ENCODE measurements at places on chromosomes 5 and 9.
A peak's percentile ranks its signal among the peaks of the same experiment; 100 is the strongest.

GRCh38 chr5:43920422-43920821 lies 317.4 kb downstream of the NNT start:
- no peak for DNase-seq

DNA sequence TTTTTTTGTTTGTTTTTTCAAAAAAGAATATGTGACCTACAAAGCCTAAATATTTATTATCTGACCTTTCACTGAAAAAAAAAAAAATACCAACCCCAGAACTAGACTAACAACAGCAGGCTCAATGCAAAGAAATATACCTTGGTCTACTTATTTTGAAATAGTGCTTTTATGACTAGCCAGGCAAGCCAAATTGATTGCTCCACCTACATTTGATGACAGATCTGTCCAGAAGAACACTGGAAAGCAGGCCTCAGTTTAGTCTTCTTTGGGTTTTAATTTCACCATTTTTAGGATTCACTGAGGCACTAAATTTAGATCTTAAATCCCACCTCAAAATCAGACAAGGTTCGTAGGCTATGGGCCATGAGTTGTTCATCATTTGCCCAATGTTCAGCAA lies 97.3 kb downstream of the PLPP1 start:
- DNase-seq, result no peak

- no peak for DNase-seq
Measured at GRCh38 chr5:1545805-1546355, 22.1 kb upstream of the LPCAT1 start.

GRCh38 chr5:72692231-72692637 lies 124.2 kb upstream of the TNPO1 start:
- no peak for DNase-seq

DNA sequence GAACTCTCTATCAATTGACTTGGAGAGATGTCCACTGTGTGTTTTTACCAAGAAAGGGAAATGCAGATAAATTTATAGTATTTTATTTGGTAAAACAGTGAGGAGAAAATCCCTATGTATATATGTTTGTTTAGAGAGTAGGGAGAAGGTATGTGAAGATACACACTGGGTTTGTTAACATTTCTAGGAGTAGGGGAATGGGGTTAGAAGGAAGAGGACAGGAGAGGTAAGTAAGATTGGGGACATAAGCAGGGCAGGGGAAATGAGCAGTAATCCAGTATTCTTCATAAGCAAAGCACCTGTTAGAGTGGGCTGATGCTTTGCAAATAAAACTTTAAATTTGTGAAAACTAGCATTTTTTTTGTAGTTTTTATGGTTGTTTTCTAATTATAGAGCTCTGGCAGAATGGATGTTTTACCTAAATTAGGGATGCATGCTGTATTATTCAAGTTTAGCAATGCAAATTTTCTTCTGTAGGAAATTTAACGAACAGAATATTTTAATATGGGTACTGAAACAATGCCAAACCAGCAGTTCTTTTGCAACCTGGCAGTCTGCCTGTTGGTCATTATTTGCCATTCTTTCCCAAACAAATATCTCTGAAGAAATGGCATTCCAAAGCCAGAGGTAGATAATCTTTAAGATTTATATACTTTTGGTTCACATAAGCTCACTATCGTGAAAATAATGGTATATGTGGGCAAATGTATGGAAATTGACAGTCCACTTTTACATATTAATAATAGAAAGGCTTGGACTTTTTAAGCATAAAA lies 19.4 kb upstream of the DCP2 start:
- no peak for DNase-seq

- DNase-seq, result no peak
Measured at GRCh38 chr9:74498621-74499095, 1.5 kb downstream of the RORB start.

DNA sequence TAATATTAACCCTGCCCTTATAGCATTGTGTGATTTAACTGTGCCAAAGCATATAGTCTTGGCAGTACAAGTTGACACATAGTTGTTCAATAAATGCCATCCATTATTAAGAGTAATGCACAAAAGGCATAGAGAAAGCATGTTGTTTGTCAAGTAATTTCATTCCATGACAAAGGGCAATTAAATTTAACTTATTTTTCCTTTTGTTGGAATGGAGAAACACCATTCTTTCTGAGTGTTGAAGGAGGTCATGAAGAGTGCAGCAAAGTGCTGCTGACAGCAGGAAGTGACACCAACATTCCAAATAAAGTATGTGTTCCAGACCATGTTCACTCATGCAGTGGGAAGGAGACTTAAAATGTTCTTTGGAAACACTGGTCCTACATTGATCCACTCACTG lies 29.1 kb downstream of the ANKDD1B start:
- DNase-seq, result no peak

DNA sequence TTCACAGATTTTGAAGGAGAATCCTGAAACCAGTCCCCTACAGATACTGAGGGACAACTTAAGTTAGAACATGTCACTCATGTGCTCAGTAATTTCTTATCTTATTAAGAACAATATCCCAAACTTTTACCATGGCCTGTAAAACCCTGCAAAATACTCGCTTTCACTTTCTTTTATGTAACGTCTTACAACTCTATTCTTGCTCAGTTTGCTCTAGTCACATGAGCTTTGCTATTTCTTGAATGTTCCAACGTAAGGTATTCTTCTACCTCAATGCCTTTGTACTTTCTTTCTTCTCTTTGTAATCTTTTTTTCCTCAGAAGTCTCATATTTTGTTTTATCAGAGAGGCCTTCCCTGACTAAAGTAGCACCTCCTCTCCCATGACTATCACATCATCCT lies 14.1 kb downstream of the TMEM38B start:
- DNase-seq, result no peak

- no peak for DNase-seq
Measured at GRCh38 chr5:23457780-23458179, 49.6 kb upstream of the PRDM9 start.

GRCh38 chr9:98900725-98901124 lies 43.0 kb upstream of the COL15A1 start:
- DNase-seq, result no peak

- no peak for DNase-seq
Measured at GRCh38 chr9:104808035-104808614, 44.2 kb downstream of the NIPSNAP3B start.

GRCh38 chr9:99119976-99120655 lies 15.2 kb downstream of the TGFBR1 start:
- DNase-seq, result no peak

DNA sequence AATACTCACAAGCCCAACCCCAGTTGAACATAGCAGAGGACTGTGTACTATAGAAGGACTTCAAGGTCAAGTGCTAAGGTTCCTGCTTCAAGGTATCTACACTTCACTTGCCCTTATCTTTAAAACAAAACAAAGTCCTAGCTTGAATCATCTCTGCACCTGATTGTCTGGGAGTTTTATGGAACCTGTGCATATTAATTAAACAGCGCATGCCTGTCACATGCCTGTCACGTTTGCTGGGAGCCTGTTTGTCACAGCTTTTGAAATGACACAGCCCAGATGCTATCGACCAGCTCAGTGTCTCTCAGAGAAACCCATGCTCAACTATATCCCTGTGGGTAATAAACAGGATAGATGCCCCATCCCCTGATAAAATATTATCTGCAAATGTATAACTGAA lies 476.0 kb downstream of the ZSWIM6 start:
- no peak for DNase-seq

- DNase-seq, result no peak
Measured at GRCh38 chr5:172913117-172913850, 45.9 kb upstream of the RPL26L1 start.

DNA sequence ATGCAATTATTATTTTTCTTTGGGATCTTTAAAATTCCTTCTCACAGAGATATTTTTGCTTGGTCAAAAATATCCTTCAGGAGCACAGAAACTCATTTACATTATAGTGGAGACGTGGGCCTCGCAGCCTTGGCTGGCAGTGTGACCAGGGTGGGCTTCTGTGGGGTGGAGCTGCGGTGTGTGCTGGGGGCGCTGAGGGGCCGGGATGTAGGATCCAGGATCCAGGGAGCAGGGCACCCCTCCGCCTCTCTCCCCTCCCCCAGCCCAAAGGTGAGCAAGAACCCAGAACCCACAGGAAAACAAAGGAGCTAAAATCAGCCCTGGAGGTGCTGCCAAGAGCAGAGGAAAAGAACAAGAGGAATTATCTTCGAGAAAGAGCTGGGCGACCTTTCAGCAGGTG lies 79.1 kb upstream of the OLFM1 start:
- DNase-seq, result no peak

- DNase-seq, result no peak
Measured at GRCh38 chr9:82975176-82975575, 87.8 kb downstream of the RASEF start.

DNA sequence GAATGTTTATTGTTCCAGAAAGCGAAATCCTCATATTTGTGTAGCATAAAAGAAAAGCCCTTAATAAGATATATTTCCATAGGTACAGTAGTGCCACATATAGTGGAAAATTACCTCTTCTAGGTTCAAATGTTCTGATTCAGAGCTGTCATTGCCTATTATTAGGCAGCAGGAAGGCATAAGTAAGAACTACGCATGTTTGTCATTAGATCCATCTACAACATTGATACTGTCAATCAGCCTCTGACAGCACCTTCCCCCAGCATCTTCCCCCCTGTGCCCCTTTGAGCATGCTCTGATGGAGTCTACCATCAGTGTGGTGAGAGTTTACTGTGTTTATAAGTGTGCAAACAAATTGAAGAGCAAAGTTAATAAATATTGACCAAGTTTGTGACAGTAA lies 816.1 kb downstream of the TLE4 start:
- no peak for DNase-seq

DNA sequence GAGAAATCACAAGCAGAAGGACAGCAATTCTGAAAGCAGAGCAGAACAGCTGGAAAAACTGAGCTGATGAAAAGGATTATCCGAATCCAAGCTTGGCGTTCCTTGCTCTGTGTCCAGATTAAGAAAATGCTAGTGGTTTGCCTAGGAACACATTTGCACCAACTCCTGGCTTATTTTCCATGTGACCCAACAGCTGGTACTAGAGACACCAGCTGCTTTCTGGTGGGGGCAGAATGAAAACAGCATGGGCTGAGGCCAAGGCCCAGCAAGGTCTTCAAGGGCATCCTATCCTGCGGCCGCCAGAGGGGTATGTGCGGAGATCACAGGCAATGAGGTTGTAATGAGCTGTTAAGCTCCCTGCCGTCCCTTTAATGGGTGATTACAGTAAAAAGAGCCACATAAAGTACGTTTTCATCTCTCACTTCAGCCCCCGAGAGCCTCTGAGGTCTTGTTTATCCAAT lies 131.5 kb downstream of the DOCK8 start:
- DNase-seq, result no peak

DNA sequence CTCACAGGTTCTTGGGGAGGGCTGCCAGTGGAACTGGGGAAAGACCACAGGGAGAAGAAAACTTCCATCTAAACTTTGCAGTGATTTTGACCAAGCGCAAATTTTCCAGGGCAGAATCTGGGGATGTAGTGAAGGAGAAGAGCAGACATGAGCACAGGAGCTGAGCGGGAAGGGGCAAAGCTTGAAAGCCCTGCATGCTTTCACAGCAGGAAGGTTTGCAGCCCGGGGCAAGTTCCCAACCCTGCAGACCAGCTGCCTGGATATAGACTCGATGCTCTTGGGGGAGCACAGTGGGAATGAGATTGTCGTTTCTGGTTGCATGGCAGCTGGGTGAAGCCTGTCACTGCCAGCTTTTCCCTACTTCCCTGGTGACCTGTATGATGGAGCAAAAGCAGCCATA lies 276.8 kb upstream of the RORB start:
- DNase-seq, result no peak

GRCh38 chr5:153753645-153754432 lies 263.4 kb downstream of the GRIA1 start:
- no peak for DNase-seq

GRCh38 chr5:161263191-161263590 lies 283.3 kb downstream of the GABRB2 start:
- no peak for DNase-seq

DNA sequence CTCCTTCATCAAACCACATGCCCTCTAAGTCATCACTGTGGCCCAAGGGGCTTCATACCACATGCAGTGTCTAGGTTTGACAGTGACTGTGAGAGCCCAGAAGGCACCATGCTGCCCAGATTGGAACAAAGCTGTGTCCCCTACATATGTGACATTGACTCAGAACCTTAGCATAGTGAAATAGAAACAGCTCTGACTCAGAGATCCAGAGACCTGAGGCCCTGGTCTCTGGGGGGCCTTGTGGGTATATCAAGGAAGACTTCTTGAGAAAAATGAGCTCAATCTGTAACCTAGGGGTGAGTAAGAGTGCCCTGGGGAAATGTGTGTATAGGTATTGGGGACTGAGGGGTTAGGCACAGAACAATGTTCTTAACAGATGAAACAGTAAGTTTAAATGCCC lies 7.1 kb upstream of the ENTREP1 start:
- DNase-seq, result no peak

GRCh38 chr9:80157561-80157983 lies 585.8 kb downstream of the TLE4 start:
- no peak for DNase-seq

DNA sequence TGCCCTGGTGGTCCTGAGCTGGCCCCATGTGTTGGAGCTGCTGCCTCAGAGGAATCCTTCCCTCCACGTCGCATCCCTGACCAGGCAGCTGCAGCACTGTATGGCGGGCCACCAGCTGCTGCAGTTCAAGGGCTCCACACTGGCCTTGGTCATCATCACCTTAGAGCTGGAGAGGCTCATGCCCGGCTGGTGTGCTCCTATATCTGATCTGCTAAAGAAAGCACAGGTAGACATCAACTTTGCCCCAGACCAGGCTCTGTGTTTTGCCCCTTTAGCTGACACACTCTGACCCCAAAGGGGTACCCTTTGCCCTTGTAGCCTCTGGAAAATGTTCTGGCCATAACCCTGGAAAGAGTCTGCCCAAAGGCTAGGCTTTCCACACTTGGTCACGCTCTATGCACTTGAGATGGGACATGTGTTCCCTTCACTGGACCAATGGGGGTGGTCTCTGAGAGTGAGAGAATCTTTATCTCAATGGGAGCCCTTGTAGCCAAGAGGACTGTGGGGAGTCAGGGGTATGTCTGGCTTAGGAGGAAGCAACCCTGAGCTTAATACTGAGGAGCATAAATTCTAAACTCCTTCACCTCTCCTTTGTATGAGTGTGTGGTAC lies 4.8 kb downstream of the CCNI2 start:
- no peak for DNase-seq

GRCh38 chr5:181191526-181192336 lies 13.3 kb downstream of the TRIM7 start:
- peak; percentile 92 for DNase-seq

All from naive thymus-derived CD8-positive, alpha-beta T cell (primary cell).